Fibroblast of pulmonary artery (primary cell): ENCODE measurements at places on chromosomes 4 and X.
A peak's percentile ranks its signal among the peaks of the same experiment; 100 is the strongest.

- DNase-seq = no peak
Observed at GRCh38 chr4:165737309-165737972, 135.6 kb upstream of the TLL1 start.

DNA sequence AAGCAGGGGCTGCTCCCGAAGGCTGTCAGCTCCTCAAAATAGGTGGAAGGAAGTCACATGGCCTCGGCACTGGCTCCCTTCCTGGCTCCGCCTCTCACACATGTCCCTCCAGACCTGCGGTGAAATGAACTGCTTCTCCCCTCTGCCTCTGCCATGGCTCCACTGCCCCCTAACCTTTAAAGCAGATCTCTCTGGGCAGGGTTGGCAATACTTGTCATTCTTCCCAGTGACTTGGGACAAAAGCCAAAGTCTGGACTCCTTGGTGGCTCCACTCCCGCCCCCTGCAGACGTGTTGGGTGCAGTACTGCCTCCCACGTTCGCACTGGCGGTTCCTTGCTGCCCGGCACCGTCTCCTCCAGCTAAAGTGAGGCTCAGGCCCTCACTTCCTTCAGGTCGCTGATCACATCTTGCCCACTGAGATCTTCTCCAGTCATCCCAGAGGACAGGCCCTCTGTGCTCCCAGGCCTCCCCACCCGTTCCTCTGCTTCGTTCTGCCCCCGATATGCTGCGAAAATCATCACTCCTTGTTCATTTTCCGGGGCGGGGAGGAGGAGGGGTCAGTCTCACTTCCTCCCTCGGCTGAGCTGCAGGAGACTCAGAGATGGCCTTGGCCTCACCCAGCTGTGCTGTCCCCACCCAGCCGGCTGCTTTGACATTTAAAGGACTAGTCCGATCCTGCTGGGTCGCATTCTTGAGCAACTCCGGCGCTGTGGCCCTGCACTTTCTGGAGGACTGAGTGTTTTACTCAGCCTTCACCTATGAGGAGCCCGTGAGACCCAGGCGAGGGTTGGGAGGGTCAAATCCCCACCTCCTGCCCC lies 97.4 kb downstream of the PHKA2 start:
- peak; percentile 65 for DNase-seq

GRCh38 chrX:64218023-64218422 lies 12.4 kb downstream of the ASB12 start:
- DNase-seq = no peak

GRCh38 chrX:3160756-3161155 lies 119.5 kb downstream of the ARSF start:
- DNase-seq = no peak

DNA sequence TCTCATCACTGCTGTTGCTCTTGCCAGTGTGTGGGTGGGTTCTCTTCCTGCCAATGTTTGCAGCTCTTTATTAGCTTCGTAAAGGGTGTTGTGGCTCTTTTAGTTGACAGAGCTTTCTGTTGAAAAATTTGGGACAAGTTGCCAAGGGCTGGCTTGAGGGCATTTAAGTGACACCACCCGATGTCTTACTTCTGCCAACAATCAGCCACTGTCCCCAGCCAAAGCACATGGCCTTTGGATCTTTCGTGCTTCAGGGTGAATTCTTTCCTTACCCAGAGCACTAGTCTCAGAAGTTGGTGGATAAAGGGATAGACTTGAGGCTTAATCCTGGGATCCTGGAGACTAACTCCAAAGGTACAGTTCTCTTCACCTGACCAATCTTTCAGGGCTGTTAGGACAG lies 113.6 kb downstream of the SOX3 start:
- no peak for DNase-seq

DNA sequence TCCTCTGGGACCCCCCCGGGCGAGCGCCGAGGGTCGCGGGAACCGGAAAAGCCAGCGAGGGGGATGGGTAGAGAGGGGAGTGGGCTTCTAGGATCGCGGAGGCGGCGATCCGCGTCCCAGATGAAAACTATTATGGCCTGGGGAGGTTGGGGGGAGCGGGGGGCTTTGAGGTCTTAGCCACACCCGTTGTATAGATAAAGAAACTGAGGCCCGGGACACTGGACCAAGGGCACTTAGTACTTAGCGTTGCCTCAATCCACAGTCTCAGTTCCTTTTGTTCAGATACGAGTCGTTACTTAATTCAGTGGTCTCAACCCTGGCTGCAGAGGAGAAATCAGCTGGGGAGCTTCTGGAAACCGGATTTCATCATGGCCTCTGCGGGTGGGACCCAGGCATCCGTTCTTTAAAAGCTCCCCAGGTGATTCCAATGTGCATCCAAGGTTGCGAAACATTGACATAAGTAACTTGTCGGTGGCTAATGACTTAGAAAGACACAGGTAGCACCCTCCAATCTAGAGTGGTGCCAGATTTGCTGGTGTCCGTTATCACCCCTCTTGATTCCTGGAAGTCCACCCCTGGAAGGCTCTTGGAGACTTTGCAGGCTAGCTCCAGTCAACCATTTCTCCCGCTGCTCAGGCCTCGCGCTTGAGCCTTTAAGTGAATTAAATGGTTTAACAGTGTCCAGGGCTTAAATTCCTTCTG lies 90.7 kb downstream of the GEMIN8 start:
- no peak for DNase-seq

- no peak for DNase-seq
Observed at GRCh38 chr4:73066928-73067327, 2.6 kb downstream of the COX18 start.

DNA sequence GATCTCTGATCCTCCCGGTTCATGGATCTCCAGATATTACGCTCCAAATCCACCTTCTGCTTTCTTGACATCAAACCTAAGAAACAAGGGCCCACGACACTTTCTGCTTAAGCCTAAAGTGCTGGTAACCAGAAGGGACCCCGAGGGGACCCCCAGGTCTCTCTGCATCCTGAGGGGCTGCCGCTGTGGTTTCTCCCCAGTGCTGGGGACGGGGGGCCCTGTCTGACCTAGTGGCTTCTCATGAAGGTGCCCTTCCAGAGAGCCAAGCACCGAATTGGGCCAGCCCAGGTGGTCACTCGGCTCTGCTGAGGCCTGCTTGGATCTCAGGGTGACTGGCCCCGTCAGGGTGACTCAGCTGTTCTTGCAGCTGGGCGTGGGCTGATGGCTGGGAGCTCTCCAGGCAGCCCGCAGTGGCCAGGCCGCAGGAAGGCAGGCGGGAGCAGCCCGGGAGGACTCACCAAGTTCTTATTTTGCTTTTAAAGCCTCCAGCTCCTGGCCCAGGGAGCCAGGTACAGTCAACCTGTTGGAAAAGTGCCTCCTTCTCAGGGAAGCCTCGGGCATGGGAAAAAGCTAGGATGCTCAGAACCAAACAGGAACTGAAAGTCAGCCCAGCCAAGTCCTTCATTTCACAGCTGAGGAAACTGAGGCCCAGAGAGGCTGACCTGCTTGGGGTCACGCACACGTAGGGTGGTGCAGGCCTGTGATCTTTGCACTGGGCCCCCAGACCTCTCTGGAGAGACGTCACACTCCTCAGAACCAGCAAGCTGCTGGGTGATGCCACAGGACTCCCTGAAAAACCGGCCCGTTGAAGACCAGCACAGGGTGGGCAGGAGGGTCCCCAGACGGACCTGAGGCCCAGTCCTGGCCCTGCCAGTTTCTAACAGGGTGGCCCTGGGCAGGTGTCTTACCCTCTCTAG lies 16.7 kb downstream of the BLOC1S4 start:
- DNase-seq = peak; percentile 93

DNA sequence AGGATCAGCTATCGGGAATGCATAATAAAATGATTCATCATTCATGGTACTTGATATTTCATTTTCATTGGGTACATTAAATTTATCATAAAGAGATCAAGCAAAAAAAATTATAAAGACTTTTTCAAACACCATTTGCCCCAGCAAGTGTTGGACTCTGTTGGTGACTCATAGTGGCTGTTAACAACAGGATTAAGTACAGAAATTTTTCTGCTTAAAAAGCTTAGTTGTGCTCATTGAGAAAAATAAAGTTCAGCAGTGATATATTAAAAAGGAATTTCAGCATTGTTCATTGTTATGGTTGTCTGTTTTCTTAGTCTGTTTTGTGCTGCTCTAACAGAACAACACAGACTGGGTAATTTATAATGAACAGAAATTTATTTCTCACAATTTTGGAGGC lies 86.2 kb upstream of the PCDH10 start:
- peak; percentile 31 for DNase-seq

GRCh38 chr4:102180046-102180445 lies 165.2 kb downstream of the SLC39A8 start:
- peak; percentile 58 for DNase-seq

DNA sequence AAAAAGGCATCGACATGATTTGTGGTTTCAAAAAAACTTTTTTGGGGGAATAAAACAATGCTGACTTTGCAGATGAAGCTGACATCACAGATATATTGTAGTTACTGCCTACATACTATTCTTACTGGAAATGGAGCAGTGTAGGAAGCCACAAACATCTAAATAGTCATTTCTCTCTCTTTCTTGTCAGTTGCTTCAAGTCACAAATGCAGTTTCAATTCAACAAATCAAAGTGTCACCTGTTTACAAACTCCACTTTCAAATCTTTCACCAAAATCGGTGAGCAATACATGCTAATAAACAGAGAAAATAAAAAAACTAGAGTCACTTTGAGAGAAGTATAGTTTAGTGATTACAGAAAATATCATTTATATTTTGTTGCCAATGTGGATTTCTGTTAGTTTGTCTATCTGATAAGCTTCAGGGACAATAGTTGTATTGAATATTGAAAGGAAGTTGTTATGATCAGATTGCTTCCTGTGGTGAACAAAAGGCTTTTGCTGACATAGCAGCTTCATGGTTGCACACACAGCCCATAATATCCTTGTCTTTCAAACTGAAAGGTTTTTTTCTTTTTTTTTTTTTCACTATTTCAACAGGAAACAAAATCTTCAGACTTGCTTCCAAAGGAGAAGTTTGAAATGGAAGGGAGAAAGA lies 49.7 kb upstream of the PTPN13 start:
- no peak for DNase-seq

- DNase-seq = no peak
Observed at GRCh38 chr4:118397623-118397979, 44.8 kb upstream of the PRSS12 start.

DNA sequence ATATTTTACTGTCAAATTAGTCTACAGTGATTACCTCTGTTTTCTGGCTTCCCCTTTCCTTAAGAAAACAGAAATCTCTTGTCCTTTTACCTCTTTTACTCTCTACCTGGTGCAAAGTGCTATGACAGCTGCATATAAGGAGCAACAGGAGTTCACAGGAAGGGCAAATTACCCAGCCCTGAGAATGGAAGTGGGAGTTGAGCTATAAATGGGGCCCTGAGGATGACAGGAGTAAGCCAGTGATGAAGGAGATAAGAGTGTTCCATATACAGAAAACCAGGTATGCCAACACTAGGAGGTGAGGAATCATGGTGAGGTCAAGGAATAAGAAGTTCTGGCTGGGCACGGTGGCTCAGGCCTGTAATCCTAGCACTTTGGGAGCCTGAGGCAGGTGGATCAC lies 4.5 kb upstream of the HSD17B13 start:
- no peak for DNase-seq

- no peak for DNase-seq
Observed at GRCh38 chr4:67460574-67460973, 84.7 kb downstream of the CENPC start.

DNA sequence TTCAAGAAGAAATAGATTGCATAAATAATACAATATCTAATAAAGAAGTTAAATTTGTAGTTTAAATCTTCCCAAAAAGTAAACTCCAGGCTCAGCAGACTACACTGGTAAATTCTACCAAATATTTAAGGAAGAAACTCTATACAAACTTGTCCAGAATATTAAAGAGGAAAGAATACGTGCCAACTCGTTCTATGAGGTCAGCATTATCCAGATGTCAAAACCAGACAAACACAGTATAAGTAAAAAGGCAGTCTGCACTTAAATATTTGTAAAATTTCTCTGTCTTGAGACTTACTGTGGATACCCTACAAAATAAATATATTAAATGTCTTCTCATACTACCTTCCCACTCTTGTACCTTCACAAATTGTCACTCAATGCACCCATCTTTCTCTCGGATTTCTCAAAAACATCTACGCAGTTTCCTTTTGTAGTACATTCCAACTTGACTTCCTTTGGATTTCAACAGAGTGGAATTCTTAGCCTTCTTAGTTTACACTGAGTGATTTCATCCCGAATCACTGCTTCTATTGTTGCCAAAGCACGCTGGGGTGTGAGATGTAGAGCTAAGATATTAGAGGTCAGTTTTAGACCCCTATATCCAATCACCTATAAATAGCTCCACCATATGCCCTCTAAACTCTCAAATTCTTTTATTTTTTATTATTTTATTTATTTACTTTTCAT lies 71.6 kb upstream of the MAB21L2 start:
- peak; percentile 92 for DNase-seq

GRCh38 chr4:173343832-173344397 lies 9.8 kb upstream of the HMGB2 start:
- no peak for DNase-seq

GRCh38 chr4:85774489-85774888 lies 299.5 kb downstream of the ARHGAP24 start:
- no peak for DNase-seq

DNA sequence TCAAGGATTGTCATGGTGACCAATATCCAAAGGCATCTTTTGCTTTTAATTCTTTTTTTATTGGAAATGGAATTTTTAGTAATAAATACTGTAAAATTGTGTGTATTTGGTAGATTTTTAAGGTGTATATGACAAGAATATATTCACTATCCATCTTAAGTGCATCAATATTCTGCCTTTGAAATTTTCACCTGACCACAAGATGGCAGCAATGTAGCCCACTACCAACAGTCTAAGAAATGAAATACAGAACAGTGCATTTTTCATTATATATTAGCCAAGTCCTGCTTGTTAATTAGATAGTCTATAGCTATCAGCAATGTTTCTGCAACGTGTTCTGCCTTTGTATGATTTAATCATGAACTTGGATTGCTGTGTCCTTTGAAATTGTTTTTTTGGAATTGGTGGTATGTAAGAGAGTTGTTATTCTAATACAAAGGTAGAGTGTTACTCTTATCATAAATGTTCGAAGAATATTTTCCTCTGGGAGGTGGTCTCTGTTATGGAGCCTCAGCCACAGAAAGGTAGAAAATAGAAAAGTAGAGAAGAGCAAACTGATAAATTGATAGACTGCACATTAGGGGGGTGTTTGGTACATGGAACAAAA lies 38.2 kb downstream of the HPGDS start:
- DNase-seq = peak; percentile 73

DNA sequence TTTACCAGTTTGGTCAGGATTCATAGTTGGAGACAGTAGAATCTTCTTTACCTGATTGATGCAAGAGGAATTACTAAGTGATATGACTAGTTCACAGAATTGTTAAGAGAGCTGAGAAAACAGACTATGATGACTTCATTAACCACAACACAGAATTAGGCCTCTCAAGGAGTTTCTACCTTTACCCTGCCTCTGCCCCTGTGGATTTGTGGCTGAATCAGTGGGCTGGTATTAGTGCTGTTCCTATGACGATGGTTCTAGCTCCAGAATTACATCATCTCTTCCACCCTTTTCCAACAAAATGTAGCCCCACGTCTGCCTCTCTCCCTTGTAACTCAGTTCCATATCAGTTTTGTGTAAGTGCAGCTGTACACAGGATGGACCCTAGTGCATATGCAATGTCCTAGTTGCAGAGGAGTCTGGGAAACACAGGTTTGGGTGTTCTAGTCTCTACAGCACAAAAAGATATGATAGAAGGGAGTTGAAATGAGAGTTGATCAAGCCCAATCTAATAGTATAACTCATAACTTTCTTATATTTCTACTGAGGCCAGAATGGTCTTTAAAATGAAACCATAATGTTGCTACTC lies 99.3 kb downstream of the ANXA5 start:
- peak; percentile 4 for DNase-seq

GRCh38 chr4:114180481-114180880 lies 201.0 kb upstream of the ARSJ start:
- peak; percentile 86 for DNase-seq

GRCh38 chr4:85659610-85660218 lies 184.8 kb downstream of the ARHGAP24 start:
- DNase-seq = no peak

- DNase-seq = peak; percentile 47
Observed at GRCh38 chrX:74349387-74349786, 45.4 kb downstream of the ZCCHC13 start.
